Stimulated activated CD8-positive, alpha-beta memory T cell treated with anti-CD3 and anti-CD28 coated beads, Interleukin-2, amount 100 ng/mL, for 1 hour (primary cell): ENCODE measurements at places on chromosomes 12 and 14.
A peak's percentile ranks its signal among the peaks of the same experiment; 100 is the strongest.

DNA sequence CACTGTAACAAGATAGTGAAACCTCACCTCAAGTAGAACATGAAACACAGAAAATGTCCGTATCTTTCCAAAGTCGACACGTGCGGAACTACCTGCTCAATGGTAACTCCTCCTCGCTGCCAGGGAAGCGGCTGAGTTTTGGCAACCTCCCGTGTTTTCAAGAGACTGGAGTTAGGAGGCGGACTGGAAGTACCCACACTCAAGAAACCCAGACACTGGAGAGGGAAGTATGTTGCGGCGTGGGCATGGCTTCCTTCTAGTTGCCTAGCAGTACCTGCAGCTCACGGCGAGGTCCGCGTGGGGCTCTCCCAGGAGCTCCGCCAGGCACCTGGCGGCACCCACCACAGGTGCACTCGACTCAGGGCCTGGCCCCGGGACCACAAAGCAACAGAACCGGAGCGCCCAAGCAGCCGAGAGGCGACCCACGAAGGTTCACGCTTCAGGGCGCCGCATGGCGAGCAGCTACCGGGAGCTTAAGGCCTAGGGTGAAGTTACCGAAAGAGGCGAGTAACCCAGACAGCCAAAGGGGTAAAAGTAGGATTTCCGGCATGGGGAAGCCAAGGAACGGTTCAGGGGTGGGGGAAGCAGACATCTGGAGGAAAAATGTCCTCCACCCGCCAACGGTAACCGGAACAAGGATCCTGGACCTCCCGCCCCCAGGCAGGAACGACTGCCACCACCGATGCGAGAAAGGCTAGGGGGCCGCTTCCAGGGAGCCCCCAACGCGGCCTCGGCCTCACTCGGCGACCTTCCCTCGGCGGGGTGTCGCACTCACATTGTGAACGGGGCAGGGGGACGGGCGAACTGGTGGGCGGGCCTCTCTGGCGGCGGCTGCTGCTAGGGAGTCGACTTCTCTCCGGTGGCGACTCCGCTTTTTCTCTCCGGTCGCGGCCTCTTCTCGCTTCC is 608 bp downstream of the PTGES3 start:
- DNase-seq, result no peak

- DNase-seq, result no peak
Measured at GRCh38 chr14:64117671-64118402, 176.3 kb downstream of the ESR2 start.

DNA sequence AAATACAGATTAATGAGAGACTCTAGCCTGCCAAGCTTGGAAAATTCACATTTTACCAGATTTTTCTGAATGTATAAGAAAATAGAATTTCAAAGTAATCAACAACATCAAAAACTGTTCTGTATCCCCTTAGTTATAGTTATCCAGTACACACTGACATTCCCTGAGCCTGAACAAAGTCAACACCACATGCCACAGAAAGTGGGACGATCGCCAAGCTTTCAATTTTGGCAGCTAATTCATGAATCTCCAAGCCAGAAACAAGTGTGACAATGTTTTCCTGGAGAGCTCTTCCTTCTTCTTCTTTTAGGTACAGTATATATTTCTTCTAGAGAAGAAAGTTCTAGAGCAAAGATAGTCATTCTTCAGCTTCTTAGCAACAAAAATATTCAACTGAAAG is 290.2 kb downstream of the PRKD1 start:
- no peak for DNase-seq

- no peak for DNase-seq
Measured at GRCh38 chr14:94392510-94392935, 4.1 kb upstream of the SERPINA1 start.

GRCh38 chr14:100281286-100282082 is 24.8 kb downstream of the SLC25A29 start:
- DNase-seq, result no peak

GRCh38 chr12:122297494-122297893 is 31.2 kb upstream of the VPS33A start:
- no peak for DNase-seq

DNA sequence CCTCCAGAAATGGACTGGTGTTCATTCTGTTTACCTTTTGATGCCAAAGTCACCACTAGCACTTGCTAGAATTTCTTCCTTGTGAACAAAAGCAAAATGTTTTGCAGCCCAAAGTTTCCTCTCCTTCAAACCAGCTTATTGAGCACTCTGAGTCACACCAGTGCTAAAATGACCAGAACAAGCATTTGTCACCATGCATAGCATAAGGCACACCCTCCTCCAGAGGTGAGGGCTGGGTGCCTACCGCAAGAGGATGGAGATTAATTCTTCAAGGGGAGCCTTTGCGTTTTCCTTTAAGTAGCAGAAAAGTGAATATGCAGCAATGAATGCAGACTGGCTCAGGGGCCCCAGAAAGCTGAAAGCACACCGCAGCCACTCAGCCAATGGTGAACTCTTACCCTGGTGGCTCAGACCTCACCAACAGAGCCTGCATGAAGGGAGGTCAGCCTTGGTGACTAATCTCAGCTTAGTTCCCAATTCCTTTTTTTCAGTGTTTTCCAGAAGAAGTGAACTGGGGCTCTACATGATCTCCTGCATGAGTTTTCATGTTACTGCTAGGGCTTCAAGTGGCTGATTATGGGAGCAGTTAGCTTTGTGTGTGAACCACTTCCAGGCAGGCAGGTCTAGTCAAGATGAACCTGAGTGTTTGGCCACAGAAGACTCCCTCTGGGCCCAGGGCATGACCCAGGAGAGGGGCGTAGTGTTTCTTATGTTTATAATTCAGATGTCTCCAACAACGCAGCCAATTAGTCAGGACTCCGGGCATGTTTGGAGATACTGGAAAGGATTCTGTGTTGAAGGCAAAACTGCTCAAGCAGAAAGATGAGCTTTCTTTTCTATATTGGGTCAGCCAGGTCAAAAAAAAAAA is 96.3 kb downstream of the PAX9 start:
- no peak for DNase-seq

DNA sequence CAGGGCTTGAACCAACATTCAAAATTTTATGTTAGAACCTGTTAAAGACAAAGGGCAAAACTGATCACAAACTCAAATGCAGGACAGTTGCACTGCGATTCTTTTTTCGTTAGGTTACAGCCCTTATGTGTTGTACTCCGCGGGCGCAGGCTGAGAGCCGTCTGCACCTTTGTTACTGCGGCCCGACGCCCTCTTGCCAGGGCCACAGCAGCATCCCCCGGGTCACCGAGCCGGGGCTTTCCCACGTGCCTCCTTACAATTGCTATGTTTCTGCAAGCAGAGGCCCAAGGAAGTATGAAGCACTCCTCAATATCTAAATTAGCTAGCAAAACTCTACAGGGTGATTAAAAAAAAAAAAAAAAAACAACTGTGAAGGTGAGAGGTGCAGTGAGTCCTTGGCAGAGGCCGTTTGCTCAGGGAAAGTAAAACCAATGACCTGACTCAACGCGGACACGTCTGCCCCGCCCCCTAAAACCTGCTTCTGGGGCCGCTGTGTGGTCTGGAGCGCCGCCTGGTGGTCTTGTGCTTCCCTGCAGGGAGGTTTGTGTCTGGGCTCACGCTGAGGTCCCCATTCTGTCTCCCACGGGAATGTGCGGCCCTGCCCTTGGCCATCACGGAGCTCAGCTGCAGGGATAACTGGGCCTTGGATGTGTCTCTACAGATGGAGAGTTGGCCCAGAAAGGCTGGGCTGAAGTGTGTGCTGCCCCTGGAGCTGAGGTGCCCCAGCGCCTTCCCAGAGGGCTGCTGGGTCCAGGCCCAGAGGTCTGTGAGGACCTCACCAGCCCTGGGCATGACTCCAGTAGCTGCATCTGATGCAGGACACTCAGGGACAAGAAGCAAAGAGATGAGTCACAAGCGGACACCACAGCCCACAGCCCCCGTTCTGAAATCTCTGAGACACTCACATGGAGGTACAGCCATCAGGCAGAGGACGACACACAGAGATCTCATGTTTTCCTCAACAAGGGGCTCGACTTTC is 418.5 kb downstream of the TMEM121 start:
- peak; percentile 61 for DNase-seq

GRCh38 chr12:118741194-118741593 is 240.1 kb upstream of the SRRM4 start:
- no peak for DNase-seq

GRCh38 chr14:75961662-75962061 is 20.1 kb downstream of the TGFB3 start:
- DNase-seq, result no peak

GRCh38 chr12:15691388-15691787 is 97.8 kb downstream of the EPS8 start:
- DNase-seq, result no peak

GRCh38 chr14:38867561-38868150 is 235.4 kb downstream of the SEC23A start:
- DNase-seq, result peak; percentile 25

DNA sequence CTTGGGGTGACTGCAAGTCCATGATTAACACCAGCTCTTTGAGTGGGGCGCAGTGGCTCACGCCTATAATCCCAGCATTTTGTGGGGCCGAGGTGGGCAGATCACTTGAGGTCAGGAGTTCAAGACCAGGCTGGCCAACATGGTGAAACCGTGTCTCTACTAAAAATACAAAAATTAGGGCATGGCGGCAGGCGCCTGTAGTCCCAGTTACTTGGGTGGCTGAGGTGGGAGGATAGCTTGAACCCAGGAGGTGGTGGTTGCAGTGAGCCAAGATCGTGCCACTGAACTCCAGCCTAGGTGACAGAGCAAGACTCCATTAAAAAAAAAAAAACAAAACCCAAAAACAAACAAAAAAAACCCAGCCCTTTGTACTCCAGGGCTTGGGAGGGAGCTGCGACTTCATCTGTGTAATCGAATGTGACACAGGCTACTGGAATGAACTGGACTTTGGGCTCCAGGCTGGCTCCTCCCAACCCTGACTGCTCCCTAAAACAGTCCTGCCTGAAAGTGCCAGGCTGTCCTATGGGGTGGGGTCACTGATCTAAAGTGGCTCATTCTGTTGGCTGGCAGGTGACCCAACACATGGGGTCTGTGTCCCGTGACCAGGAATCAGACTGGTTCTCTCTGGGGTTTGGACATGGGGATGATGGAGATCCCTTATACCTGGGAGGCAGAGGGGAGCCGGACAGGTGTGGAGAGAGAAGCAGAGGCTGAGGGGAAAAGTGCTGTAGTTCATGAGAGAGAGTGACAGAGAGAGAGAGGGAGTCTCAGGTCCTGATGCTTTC is 9.3 kb upstream of the C12orf43 start:
- no peak for DNase-seq

DNA sequence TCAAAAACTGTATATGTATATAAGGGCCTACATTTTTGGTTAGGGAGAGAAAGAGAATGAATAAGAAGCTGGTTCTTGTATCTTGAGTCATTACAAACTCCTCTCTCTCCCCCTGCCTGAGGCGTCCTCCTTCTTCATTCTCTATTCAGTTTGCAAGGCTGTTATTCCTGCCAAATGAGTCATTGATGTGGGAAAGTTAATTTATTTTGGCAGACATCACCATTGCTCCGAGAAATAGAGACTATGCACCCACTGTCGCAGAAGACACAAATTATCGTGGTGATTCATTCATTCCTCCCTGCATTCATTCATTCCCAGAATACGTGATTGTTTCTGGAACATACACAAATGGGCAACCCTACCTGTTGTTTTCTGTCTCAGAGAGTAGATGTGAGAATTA is 112.5 kb upstream of the MED13L start:
- no peak for DNase-seq

DNA sequence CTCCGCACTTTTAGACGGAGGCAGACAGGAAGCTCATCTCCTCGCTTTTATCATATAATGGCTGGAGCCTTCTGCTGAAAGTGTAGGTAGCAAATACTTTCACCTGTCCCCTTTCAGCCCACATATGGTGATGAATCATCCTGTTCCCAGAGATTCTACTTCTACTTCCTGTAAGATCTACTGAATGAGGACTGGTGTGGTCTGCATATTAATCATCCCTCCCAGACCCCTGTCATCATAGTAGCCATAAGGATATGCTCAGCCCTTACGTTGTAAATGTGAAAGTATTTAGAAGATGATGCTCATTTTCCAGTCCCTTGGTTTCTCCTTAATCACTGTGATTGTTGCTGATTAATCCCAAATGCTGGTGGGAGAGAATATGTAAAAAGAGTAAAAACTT is 268.2 kb upstream of the GRIP1 start:
- DNase-seq, result no peak

GRCh38 chr12:110281549-110282299 is 677 bp downstream of the ATP2A2 start:
- DNase-seq, result peak; percentile 8

- DNase-seq, result no peak
Measured at GRCh38 chr14:64095620-64096019, 198.6 kb downstream of the ESR2 start.

DNA sequence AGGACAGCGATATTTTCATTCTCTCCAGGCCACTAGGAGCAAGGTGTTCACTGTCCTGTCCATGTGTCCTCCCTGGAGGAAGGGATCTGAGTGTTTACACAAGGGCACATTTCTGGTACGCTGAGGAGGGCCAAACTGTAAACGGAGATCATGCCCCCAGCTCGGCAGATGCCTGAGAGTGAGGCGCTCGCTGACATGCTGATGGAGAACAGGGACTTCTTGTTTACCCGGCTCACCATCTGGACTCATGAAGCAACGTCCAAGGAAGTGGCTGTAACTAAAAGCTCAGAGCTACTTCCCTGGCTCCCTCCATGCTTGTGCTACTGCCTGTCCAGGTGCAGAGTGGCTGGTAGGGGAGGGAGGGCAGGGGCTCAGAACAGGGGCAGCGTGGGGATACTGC is 43.4 kb upstream of the KCNA1 start:
- DNase-seq, result no peak

DNA sequence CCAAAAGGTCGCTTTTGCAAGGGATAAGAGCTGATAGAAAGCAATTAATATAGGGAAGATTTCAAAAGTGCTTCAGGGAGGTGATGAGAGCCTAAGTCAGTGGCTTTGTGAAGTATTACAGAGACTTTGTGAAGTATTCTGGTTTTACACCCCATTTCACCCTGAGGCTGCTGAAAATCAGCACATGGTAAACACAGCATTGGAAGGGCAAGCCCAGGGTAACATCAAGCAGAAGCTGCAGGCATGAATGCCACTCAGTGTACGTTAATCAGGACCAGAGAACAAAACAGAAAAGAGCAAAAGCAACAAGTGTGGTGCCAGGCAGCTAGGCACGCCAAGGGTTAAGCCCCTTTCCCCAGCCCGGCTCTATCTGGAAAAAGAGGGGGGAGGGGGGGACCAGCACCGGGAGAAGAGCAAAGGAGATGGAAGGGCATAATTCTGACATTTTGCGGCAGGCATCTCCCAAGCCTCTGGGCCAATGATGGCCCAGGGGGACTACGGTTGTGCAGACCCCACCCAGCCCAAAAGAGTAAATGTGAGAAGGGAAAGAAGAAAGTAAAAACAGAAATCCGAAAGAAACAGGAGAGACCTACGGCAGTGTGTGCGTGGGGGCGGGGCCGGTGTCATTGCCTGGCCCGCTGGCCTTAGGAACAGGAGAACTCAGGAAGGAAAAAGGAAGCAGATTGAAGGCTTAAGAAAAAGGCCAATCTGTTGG is 58.9 kb downstream of the DHRS2 start:
- DNase-seq, result no peak

GRCh38 chr12:30110958-30111586 is 327.3 kb upstream of the TMTC1 start:
- DNase-seq, result no peak

- DNase-seq, result no peak
Measured at GRCh38 chr14:79376557-79376956, 834.7 kb downstream of the DIO2 start.
